ENCODE measurements at places on chromosomes 11 and 22.
A peak's percentile ranks its signal among the peaks of the same experiment; 100 is the strongest.

DNA sequence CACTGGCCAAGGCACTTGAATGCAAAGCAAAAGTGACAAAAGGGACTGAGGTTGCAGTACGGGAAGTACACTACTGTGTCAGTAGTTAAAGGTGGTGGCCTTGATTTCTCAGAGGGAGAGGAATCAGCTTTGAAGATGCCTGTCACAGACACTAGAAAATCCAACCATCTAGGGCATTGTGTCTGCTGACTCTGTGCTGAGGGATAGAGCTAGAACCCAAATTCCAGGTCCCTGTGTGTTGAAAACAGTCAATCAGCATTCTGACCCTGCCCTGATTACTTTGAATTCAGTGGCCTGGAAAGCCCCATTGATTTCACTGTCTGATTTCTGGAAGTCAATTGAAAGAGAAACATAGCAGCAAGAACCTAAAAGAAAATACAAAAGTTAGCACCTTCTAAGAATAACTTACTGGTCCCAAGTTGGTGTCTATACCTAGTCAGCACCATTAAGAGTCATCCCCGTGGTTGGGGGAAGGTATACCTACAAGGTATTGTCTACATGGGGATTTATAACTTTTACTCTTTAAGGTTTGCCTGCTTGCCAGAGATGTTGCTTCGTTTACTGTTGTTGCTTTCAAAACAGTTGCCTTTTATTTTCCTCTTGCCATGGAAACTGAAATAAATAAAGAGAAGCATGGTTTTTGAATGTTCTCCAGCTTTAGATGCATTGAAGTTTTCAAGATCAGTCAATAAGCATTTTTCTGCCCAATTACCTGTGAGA is 97.3 kb downstream of the PDHX start:
- DNase-seq = no peak

- no peak for DNase-seq
Observed at GRCh38 chr11:31940371-31941037, 129.4 kb upstream of the PAX6 start.

- DNase-seq = no peak
Observed at GRCh38 chr11:99534812-99535211, 514.1 kb downstream of the CNTN5 start.

- DNase-seq = no peak
Observed at GRCh38 chr11:92225568-92226330, 1.1 kb downstream of the FAT3 start.

DNA sequence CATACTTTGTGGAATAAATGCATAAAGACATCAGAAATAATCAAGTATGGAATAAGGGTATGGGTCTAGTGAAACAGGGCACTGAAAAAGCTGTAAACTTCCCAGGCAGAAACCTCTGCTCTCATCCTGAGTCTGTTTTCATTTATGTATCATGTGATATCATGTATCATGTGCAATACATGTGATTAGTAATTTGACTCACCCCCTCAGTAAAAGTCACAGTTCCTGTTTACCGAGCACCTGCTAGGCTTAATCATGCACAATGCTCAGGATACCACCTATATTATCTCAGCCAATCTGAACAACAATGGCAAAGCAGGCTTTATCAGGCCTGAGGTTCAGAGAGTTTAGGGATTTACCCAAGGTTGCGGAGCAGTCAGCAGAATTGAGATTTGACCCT is 250.6 kb upstream of the TENM4 start:
- DNase-seq = no peak

- DNase-seq = no peak
Observed at GRCh38 chr11:23988381-23989006, 508.4 kb upstream of the LUZP2 start.

- DNase-seq = no peak
Observed at GRCh38 chr11:74844072-74844471, 95.4 kb downstream of the RNF169 start.

GRCh38 chr11:41789376-41789775 is 329.9 kb upstream of the LRRC4C start:
- no peak for DNase-seq

- DNase-seq = no peak
Observed at GRCh38 chr22:38860283-38861169, 11.5 kb downstream of the CBX6 start.

- no peak for DNase-seq
Observed at GRCh38 chr11:129184581-129184980, 7.5 kb downstream of the ARHGAP32 start.

GRCh38 chr11:75013051-75013450 is 24.3 kb downstream of the NEU3 start:
- DNase-seq = no peak

- DNase-seq = no peak
Observed at GRCh38 chr11:27089746-27090145, 49.1 kb downstream of the BBOX1 start.

DNA sequence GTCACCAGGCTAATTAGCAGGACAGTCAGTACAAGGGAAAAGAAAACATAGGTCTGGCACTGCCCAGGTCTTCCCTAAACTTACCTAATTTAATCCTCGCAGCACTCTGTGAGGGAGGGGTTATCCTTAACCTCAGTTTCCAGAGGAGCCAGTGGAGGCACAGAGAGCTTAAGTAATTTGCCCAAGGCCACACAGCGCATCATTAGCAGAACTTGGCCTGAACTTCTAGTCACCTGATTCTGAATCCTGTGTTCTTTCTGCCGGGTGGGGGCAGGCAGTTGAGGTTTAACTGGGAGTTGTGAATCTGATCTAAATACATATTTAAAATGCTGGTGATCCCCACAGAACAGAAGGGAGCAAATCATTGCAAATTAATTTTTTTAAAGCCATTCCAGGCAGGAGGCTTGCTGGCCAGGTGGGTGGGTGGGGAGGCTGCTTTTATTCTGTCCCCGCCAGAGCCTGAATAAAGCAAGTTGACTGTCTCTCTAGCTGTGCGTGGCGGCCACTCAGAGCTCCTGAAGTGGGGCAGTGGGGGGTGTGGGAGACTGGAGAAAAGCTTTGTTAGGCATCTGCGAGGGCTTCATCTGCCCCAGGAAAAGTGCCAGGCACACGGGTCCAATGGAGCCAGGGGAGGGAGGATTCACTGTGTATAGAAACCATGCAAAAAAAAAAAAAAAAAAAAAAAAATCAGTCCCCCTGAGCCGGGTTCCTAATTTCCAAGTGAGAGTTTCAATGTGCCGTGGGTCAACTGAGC is 66.1 kb downstream of the NFAM1 start:
- DNase-seq = no peak

GRCh38 chr11:8917157-8917825 is 6.3 kb downstream of the AKIP1 start:
- DNase-seq = no peak

DNA sequence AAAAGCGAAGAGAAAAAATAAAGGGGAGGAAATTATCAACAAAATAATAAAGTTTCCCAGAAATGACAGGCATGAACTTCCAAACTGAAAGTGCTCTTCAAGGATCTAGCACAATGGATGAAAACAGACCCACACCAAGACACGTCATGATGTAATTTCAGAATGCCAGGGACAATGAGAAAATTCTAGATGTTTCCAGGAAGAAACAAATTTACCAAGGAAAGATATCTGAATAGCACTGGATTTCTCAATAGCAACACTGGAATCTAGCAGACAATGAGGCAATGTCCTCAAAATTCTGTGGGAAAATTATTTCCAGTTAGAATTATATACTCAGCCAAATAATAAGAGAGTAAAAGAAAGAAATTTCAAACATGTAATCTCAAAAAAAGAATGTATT is 46.0 kb downstream of the DENND5A start:
- no peak for DNase-seq

DNA sequence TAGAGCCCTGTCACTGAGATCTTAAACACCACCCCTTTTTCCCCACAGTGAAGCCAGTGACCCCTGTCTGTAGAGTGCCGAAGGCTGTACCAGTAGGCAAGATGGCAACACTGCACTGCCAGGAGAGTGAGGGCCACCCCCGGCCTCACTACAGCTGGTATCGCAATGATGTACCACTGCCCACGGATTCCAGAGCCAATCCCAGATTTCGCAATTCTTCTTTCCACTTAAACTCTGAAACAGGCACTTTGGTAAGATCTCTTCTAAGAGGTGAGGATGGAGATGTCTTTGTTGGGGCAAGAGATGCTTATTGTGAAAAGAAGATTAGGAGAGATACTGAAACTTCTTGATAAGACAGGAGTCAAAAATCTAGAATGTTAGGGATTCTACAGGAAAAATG is 75.9 kb downstream of the JAM3 start:
- no peak for DNase-seq

GRCh38 chr11:109512680-109513079 is 90.7 kb downstream of the C11orf87 start:
- no peak for DNase-seq

- no peak for DNase-seq
Observed at GRCh38 chr11:123783536-123783935, 22.6 kb downstream of the OR6M1 start.

GRCh38 chr11:60208146-60208895 is 25.4 kb upstream of the MS4A6A start:
- DNase-seq = no peak

GRCh38 chr11:17400048-17400775 is 11.8 kb upstream of the KCNJ11 start:
- no peak for DNase-seq

DNA sequence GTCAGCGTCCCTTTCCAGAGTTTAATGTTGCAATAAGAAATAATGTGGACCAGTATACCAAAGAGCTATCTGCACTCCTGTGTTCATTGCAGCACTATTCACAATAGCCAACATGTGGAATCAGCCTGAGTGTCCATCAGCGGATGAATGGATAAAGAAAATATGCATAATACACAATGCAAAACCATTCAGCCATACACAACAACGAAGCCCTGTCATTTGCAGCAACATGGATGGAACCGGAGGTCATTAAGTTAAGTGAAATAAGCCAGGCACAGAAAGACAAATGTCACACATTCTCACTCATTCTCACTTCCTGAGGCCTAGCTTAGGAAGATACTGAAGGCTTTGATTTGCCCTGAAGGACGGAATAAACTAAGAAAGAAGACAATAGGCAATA is 22.1 kb downstream of the SLC5A4 start:
- DNase-seq = no peak

GRCh38 chr22:45644714-45645113 is 26.9 kb upstream of the ATXN10 start:
- no peak for DNase-seq

- DNase-seq = no peak
Observed at GRCh38 chr11:6012035-6012668, 5.4 kb upstream of the OR56A4 start.

GRCh38 chr11:89608234-89608966 is 101.7 kb upstream of the TRIM77 start:
- no peak for DNase-seq

GRCh38 chr22:17217179-17217578 is 2.1 kb downstream of the ADA2 start:
- no peak for DNase-seq

DNA sequence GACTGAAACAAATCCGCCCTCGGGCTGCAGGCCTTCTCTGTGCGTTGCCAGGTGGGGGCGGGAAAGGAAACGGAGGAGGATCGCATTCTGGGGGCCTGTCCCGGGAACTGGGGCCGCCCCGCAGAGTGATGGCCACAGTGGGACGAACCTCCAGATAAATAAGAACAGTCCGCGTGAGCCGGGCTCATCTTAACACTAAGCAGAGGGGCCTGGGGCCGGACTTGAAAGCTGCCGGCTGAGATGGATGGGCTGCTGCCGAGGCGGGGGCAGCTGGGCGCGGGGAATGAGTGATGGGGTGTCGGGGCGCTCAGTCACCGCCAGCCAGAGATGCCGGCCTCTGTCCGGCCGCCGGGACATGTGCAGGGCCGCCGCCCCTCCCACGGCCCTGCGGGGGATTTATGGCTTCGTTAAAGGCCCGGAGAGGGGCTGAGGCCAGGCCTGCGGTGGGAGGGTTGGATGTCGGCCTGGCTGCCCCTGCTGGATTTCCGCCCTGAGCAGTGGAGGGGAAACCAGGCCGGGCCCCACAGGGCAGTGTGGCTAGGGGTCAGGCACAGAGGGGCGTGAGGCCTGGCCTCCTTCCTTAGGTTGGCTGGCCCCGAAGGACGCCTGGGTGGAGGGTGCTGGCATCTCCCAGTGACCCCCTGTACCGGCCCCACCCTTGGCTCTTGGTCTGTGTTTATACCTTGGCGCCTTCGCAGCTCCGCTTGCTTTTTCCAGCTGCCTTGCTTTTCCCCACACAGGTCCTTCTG is 45.3 kb upstream of the CD82 start:
- no peak for DNase-seq

GRCh38 chr22:19868773-19869471 is 14.2 kb upstream of the GNB1L start:
- DNase-seq = no peak

DNA sequence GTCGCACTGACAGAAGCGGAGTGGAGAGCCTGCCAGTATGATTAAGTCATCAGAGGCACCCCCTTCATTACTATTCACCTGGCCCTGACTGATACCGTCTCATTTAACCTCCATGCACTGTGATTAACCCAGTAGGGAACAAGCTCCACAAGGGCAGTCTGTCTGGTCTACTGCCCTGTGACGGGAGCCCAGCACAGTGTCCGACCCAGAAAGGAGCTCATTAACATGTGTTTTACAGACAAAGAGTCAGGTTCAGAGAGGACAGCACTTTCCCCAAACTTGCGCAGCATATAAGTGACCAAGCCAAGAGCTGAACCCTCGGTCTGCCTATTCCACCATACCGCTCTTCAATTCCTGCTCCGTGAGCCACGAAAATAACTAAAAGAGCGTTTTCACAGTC is 129.5 kb downstream of the RRAS2 start:
- DNase-seq = no peak

- peak; percentile 22 for DNase-seq
Observed at GRCh38 chr22:35476341-35476740, 64.3 kb upstream of the RASD2 start.

DNA sequence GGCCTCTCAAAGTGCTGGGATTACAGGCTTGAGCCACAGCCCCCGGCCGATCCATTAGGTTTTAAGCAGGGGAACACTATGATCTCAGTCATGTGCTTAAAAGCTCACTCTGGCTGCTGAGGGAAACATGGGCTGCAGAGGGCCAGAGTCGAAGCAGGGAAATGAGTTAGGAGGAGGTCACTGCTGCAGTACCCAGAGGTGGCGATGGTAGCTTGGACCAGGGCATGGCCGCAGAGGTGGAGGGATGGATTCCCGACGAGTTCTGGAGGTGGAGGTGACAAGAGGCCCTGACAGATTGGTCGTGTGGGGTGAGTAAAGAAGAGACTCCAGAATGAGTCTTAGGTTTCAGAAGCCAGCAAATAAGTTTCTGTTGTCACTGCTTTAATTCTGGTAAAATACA is 54.4 kb upstream of the INCENP start:
- no peak for DNase-seq

DNA sequence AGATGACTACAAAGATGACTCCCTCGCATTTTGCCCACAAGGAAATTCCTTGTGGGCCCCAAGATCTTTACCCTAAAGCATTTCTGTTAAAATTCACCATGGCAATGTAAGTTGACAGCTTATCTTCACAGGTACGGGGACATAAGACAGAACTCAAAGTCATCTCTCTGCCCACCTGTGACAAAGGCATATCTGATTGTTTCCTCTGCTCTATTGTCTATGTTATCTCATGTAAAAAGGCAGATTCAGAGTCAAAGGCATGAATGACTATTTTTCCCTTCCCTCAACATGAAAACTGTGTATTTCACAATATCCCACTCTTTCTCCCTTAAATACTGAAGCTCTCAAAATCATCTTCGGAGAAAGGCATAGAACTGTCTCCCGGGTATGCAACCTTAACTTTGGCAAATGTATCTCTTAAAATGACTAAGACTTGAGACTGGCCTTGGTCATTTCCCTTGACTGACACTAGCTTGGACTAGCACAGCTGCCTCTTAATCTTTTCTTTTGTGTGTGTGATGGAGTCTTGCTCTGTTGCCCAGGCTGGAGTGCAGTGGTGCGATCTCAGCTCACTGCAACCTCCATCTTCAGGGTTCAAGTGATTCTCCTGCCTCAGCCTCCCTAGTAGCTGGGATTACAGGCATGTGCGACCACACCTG is 103.2 kb downstream of the MICAL3 start:
- no peak for DNase-seq
